ENCODE measurements at places on chromosomes 2 and 18. TPM values are rescaled to one million over a fixed set of nuclear protein-coding genes. Genes with fewer than 3 reads are reported as not detected.

DNA sequence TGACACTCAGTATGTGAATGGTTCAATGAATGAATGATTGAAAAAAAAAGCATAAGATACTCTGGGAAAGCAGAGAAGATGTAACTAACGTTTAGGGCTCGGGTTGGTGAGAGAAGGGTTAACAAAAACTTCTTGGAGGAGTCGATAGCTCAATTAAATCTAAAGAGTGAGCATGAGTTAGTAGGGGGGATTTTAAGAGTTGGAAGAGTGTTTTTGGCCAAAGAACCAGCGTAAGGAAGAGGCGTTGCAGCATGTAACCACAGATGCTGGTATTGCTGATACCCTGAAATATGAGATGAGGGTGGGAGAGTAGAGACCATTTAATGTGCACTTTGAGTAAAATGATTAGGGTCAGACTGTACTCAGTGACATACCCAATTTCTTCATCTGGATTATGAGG is 14.5 kb downstream of the ARHGAP28 start:
- DNase-seq: no peak

DNA sequence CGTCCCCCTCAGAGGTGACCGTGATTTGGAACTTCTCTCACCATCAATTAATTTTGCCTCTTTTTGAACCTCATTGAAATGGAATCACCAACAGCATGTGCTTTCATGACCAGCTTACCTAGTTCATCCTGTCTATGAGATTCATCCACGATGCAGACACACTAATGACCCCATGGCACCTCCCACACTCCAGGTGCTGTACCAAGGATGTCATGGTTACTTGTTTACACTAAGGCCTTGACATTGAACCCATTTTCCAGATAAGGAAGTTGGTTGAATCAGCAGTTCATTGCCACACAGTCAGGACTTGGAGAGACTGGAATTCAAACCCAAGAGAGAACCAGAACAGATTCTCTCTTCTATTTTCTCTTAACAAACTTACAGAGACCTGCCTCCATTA is 139.0 kb downstream of the ZFP36L2 start:
- DNase-seq: no peak

- DNase-seq: no peak
Observed at GRCh38 chr2:22450831-22451230, 934.1 kb upstream of the KLHL29 start.

DNA sequence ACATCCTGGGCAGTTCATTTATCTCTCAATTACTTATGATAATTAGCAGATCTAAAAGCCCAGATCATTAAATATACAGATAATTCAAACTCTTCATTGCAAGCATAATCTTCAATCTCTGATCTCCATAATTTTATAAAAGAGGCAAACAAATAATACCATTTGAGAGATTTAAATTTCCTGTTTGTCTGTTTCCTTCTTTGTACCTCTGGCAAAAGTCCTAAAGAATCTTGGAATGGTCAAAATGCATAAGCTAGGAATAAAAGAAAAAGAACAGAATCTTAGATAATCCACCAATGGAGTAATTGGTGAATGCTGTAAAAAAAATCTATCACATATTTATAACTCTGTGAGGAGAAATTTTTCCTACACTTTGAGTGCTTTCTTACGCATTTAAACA is 1080.9 kb upstream of the ZEB2 start:
- no peak for DNase-seq

DNA sequence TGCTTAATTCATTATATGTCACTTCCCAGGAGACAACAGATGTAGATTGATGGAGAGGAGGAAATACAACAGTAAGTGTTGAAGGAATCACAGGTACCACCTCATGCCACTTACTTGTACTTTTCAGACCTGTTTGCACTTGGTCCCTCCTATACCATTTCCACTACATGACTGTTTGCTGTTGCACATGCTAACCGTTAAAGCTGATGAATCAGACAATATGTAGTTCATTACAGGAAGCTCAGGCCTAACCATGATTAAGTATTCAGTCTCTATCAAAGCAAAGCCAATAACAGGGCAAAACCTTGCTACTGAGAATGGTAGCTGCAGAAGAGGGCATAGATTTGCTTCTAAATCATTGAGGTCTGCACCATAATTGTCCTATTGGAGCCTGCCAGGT is 30.2 kb upstream of the GRP start:
- no peak for DNase-seq

DNA sequence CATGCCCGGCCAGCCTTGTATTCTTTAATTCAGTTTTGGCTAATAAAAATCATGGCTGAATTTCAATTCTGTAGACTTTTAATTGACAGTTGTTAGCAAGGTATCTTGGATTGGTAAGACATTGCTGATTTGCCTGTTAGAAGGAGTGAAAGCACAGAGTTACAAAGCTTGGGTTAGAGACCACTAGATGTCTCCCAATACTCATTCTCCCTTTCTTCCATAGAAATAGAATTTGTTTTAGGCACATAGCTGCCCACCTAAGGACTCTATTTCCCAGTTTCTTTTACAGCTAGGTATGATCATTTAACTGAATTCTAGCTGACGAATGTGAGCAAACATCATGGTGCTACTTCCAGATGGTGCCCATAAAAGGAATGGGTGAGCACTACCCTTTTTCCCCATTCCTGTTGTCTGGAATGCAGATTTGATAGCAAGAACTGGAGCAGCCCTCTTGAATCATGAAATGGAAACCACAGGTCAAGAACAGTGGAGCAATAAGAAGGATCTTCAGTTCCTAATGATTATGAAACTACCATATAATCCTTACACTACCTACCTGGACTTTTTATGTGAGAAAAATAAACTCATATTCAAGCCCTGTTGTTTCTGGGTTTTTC is 17.5 kb downstream of the PECR start:
- no peak for DNase-seq

DNA sequence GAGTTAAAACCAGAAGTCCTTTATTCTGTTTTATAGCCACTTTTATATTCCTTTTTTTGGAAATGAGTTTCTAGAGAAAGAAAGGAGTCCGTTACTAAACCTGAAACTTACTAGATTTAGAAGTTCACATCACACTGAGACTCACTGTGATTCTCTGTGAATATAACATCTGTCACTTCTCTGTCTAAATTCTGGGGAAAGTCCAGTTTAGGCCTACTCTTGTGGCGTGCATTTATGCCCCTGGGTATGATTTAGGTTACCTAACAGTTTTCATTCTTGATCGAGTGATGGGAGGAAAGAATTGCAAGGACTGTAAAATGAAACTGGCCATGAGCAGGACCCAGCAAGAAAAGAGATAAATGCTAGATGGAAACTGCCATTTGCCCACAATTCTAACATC is 449.6 kb downstream of the SPAG16 start:
- DNase-seq: no peak

ZNF396 gene
- total RNA-seq: 1.1 TPM

GRCh38 chr2:155203178-155203577 is 504.7 kb downstream of the KCNJ3 start:
- DNase-seq: no peak

DNA sequence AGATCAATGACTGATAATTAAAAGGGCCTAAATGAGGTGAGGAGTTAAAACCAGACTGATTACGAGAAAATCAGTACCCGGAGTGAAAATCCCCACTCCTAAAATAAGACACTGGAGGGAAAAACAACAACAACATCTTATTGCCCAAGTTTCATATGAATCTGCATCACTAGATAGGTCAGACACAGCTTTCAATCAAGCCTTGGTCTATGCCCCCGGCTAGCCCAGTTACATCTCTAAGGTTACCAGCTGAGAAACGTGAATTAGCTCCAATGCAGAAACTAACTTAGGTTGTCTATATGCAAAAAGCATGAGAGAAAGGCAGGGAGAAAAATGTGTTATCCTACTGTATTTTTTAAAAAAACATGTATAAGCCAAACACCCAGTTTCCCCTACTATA is 53.7 kb downstream of the ROCK2 start:
- no peak for DNase-seq

- no peak for DNase-seq
Observed at GRCh38 chr2:113157118-113157896, 16.5 kb upstream of the PSD4 start.

WDPCP gene
- total RNA-seq: 4.5 TPM

GRCh38 chr2:202135091-202135874 is 62.2 kb downstream of the KIAA2012 start:
- peak; percentile 71 for DNase-seq

- peak; percentile 98 for DNase-seq
Observed at GRCh38 chr2:84904717-84905174, 710 bp upstream of the TMSB10 start.

GRCh38 chr2:12320991-12321641 is 395.6 kb upstream of the TRIB2 start:
- no peak for DNase-seq

DNA sequence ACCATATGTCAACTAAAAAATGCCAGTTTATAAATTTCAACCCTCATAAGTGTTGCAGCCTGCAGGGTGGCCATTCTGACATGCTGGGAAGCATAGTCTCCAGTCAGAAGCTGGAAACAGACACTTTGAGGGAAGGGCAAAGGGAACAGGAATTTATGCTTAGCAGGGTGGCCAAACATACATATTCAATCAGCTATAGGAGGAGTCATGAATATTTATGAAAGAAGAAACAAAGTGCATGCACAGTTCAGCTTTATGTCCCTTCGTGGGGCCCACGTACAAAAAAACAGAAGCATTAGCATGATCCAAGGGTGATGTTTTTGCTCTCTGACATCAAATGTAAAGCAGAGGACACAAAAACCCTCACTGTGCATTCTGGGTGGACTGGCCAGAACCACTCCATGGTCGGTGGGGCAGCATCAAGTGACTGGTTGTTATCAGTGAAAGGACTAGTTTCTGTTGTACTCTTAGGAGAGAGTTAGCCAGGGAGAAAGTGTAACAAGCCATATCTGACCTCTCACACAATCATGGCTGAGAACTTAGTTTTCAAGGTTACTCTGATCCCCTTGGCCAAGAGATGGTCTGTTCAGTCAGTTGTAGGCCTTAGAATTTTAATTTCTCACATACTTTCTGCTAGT is 9.9 kb upstream of the PDE11A start:
- DNase-seq: no peak

CRYGB gene
- total RNA-seq: not detected

IL1RL2 gene
- 16.4 TPM for total RNA-seq

DNA sequence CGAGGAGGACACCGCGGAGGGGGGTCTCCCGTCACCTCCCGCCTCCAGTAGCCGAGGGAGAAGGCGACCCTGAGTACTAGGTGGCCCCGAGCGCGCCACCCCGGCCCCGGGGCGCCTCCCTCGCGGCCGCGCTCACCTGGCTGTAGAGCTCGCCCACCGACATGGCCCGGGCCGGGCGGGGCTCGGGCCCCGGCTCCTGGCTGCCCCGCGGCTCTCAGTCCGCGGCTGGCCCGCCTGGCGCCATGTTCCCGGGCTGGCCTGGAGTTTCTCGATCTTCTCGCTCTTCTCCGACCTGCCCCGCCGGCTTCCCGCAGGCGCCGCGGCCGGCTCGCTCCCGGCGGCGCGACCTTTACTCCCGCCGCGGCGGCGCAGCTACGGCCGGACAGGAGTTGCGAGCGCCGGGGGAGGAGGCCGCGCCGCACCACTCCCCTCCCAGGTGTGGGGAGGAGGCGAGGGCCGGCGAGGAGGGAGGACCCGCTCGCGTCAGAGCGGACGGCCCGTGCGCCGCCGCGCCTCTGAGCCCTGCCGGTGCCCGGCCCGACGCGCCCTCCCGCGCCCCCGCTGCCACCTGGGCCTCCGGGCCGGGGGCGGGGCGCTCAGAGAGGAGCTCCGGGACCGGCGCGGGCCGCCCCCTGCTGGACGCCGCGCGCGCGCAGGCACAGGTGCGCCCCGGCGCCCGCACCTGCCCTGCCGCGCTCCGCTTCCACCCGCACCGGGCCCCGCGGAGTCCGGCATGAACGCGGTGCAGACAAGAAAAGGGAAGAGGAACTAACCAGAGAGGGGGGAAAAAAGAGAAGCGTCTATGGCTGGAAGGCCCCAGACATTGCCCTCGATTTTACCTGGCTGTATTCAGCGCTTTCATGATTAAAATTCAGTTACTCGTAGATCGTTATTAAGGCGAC is at the start of gene MYO5B:
MYO5B (minus strand) TSS at position 517 of the 902 bp plus-strand sequence; CDS start at position 163, 354 bp downstream.
- DNase-seq: no peak

CCDC178 gene
- 0.39 TPM for total RNA-seq

CDK5R2 gene
- total RNA-seq: not detected

DNA sequence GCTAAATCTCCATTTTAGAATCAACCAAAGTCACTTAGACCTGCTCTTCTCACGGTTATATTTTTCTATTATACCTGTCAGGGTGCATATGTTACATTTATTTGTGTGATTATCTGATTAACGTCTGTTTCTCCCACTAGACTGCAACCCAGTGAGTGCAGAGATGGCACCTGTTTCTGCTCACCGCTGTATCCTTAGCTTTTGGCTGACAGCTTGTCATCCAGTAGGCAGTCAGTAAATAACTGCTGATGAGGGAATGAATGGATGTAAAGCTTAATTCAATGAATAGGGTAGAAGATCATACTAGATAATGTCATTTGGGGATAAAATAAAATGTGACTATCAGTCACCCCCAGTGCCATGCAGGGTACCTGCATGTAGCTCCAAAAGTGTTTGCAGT is 6.9 kb upstream of the CHRNA1 start:
- no peak for DNase-seq

EMILIN1 gene
- 3.6 TPM for total RNA-seq

DNA sequence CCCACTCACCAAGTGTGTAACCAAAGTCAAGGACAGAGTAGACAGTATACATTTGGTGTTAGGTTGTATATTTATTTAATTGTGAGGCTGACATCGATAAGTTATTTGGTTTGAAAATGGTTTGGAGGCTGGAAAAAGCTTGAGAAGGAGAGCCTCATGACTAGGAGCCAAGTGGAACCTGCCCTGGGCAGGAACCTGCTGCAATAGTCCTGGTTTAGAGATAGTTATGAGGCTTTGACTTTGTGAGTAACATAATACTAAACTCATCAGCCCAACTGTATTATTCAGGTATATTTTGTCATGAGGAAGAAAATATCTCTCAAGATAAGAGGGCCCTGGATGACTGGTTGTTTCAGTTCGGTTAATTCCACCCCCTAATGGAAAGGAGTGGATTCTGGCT is 234.3 kb upstream of the CYRIA start:
- no peak for DNase-seq

DNA sequence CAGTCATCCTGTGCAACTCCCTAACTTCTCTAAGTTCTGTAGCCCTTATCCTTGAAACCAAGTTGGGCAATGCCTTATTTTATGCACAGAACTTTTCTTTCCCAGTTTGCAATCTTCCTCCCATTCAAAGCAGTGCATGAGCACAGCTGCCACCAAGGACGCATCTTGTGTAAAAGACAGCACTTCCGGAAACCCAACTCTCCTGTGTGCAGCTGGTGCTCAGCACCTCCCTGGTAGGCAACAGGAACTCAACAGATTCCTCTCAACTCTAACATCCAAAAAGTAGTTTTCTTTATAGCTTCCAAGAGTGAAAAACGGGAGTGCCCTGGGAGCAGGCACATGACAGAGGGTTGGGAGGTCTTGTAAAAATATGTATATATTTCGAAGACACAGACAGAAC is 2.2 kb downstream of the TMEM18 start:
- no peak for DNase-seq

DNA sequence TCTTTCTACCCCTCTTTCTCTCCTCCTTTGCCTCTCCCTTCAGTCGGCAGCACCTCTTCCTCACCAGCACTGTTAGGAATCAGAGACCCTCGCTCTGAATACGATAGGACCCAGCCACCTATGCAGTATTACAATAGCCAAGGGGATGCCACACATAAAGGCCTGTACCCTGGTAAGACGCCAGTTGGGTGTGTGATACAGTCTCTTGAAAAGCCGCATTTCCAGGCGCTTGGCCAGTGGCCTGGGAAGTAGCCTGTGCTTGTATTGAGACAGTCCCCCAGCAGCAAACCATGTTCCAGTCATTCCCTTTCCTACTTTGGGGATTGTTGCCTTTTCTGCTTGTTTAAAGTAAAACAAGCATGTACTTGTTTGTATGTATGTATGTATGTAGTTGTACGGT is 118.4 kb upstream of the DAPL1 start:
- DNase-seq: no peak

GYPC gene
- 16.9 TPM for total RNA-seq

Data from lower leg skin (tissue), 4 donors.